ENCODE measurements at places on chromosomes 7 and 10.

- no peak for DNase-seq
These were observed 159.4 kb downstream of the PLPP4 start for GRCh38 chr10:120616311-120616911.

GRCh38 chr7:93036149-93036640, 81.6 kb downstream of the SAMD9 start:
- DNase-seq: no peak

- DNase-seq: no peak
These were observed 146.3 kb upstream of the GPR26 start for GRCh38 chr10:123519861-123520260.

DNA sequence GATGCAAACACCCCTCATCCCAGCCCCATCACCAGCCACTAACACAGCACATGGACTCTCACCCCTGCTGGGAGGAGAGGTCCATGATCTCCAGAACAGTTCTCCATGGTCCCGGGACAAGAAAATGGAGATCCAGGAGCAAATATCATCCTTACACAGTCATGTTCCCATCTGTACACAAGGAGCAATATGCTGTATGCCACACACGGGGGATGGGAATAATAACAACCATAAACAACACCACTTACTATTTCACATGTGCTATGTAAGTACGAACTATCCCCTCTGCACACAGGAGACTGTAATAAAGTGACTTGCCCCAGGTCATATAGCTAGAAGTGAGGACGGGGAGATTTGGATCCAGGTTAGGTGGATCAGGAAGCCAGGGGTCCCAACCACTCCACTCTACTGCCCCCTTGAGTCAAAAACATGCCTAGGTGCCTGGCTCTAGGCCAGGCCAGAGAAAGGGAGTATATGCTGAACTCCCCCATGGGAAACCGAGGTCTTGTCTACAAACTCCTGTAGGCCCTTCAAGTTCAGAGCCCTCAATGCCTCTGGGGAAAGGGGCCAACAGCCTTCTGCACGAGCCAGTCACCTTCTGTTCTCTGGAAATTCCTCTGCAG, 34.1 kb downstream of the LRRC20 start:
- DNase-seq: no peak

DNA sequence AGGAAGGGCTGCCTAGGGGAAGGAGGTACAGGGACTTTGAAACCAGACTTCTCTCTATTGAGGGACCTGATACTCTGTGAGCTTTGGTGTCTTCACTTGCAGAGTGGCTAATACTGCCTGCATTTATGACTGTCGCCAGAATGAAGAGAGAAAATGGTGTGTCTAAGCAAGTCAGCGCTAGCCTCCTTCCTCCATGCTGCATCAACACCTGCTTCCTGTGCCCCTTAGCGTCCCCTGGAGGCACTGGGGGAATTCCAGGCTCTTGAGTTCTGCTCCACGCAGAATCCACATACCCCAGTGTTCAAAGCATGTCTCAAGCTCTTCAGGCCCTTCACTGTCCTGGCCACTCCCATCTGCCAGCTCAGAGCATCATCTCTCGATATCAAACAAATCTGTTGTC, 140.5 kb downstream of the PKD1L1 start:
- no peak for DNase-seq

GRCh38 chr7:105594034-105594433, 12.7 kb upstream of the EFCAB10 start:
- no peak for DNase-seq

DNA sequence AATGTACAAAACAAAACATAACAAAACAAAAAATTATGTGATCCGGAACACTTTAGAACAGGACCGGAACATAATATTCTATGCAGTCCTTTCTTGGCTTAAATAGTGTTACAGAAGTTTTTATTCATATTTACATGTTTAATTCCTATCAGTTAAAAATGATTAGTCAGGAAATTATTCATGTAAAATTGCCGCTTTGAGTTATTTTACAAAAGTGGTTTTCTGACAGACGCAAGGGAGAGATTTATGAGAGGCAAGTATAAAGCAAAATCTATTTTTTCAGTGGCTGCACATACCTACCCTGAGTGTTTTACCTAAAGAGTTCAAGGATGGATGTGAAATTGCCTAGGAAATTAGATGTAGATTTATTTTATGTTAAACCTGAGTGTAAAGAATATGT, 230.7 kb upstream of the DKK1 start:
- DNase-seq: no peak

DNA sequence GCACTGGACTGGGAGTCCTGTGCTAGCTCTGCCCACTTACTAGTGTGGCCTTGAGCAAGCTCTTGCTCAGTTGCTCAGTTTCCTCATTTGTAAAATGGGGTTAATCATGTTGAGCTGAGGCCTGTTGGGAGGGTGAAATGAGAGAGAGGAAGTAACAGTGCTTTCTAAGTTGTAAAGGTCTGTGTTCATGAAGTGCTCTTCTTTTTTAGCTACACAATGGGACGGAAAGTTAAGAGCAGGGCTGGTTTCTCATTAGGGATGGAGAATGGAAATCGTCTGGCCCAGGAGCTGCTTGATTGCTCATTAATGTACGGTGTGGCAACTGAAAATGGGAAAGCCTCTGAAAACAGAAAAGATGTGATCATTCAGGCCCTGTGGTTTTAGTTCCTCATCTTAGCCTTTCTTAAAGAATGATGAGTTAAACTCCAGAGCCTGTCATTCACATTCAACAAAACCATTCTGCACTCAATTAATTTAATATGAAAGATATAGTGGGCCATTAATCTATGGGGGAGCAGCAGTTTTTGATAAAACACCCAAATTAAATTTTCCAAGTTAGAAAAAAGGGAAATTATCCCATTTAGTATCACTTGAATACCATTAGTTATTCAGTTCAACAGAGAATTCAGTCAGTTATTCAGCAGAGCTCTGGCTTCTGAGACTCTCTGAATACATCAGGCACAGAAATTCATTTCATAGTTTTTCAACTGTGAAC, 60.5 kb downstream of the SH2D4B start:
- no peak for DNase-seq

GRCh38 chr10:49300140-49300974, 1.4 kb downstream of the C10orf71 start:
- DNase-seq: no peak

- no peak for DNase-seq
These were observed 6.1 kb upstream of the GUSB start for GRCh38 chr7:65988084-65988483.

GRCh38 chr10:118459642-118460193, 117.6 kb upstream of the FAM204A start:
- DNase-seq: no peak

DNA sequence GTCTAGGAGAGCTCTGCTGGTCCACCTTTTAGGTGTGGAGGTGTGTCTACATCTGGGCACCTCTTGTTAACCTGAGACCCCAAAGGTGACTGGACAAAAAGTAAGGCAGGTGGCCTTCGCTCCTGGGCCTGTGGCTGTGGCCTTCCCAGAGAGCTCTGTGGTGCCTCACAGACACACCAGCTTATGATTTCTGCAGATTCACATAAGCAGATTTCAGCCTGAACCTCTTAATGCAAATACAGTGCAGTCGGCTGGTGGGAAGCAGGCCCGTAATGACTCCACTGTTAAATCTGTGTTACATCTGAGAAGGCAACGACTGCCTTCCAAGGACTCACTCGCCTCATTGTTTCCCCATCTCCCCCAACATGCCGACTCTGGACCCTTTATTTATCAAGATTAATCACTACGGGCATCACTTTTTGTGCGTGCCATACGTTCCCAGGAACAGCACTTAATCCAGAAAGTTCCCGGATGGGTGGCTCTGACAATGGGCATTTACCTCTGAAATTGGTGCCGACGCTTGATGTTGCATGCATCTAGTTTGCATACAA, 119.8 kb downstream of the EBF3 start:
- DNase-seq: no peak

DNA sequence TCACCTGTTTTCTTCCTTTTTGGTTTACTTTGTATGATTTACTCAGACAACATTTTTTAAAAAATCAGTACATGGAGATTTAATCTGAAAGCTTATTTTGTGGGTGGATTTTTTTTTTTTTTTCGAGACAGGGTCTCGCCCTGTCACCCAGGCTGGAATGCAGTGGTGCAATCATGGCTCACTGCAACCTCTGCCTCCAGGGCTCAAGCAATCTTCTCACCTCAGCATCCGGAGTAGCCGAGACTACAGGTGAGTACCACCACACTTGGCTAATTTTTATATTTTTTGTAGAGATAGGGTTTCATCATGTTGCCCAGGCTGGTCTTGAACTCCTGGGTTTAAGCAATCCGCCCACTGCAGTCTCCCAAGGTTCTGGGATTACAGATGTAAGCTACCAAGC, 2.5 kb downstream of the GSTO1 start:
- DNase-seq: no peak

- DNase-seq: no peak
These were observed 208.9 kb downstream of the ARL4A start for GRCh38 chr7:12896316-12896715.

DNA sequence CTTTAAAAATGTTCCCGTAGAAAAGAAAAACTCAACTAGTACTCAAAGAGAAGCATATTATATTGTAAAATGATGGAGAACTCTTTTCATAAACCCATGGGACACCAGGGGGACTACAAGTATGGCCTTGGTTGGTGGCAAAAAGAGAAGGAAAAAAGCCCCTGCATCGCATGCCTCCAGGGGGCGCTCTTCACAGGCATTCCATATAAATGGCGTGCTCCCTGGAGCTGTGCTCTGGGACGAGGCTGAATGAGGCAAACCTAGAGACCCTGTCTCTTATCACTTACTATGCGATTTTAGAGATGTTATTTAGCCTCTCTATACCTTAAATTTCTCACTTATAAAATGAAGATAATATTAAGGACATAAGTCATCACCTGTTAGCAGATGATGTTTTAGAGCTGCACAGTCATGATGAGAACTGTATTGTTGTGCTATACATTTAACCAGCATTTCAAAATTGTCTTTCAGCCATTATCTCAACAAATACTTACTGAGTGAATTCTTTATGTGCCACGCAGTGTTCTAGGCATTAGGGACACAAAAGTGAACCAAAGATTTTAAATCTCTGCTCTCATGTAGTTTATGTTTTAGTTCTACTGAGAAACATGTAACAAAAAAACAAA, 105.8 kb downstream of the ARHGAP21 start:
- DNase-seq: no peak

- DNase-seq: no peak
These were observed 42.3 kb downstream of the IKZF1 start for GRCh38 chr7:50346545-50347497.

DNA sequence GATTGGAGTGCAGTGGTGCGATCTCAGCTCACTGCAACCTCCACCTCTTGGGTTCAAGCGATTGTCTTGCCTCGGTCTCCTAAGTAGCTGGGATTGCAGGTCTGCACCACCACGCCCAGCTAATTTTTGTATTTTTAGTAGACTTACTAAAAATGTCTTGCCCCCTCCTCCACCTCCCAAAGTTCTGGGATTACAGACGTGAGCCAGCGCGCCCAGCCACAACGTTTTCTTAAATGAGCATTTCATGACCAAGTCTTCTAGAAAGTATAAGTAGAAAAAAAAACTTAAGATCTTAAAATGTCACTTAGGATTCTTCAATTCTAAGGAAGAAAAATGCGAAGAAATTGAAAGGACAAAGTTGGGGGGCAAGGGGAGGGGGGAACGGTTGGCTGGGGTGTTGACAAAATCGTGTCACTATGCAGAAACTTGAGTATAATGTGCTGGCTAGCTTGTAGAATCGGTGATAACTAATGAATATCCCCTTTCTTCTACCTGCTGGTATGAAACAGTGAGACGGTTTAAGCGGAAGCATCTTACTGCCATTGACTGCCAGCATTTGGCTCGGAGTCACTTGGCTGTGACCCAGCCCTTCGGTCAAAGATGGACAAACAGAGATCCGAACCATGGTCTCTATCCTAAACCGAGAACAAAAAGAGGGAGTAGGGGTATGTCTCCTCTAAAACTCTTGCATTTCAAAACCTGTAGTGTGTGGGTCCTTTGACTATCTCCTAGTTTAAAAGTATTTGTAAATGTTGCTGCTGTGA, 12.7 kb downstream of the FBH1 start:
- DNase-seq: no peak

- no peak for DNase-seq
These were observed 795.6 kb downstream of the REEP3 start for GRCh38 chr10:64316833-64317232.

DNA sequence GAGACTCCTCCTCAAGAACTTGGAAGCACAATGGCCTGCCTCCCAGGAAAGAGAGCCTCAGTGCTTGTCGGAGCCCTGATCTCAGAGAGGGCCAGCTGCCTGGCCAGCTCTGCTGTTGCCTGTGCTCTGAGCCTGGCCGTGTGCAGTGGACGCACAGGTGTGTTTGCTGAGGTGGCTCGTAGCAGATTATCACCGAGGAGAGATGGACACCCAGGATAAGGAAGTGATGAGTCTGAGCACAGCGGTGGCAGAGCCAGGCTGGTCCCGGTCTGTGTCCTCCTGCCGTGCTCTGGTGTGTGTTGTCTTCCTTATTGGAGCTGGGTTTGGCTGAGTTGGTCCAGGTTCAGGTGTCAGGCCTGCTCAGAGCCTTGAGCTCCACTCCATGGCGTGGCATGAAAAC, 208.5 kb downstream of the EBF3 start:
- no peak for DNase-seq

- no peak for DNase-seq
These were observed 170.8 kb upstream of the CDCA7L start for GRCh38 chr7:22116451-22117030.

DNA sequence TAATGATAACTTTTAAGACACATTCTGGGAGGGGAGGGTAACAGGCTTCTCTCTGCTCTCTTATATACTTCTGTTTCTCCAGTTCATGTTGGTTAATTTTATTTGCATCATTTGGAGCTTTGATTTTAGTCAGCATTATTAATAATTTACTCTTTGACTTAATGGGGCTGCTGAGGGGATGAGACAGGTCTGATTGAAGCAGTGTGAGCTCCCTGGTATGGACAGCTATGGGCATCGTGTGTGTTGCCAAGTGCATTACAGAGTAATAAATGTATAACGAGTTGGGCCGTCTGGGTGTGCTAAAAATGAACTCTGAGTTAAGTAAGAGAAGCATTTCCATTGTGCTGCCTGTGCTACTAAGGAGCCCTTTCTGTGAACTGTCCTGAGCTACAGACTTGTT, 31.7 kb upstream of the IKZF1 start:
- DNase-seq: no peak

DNA sequence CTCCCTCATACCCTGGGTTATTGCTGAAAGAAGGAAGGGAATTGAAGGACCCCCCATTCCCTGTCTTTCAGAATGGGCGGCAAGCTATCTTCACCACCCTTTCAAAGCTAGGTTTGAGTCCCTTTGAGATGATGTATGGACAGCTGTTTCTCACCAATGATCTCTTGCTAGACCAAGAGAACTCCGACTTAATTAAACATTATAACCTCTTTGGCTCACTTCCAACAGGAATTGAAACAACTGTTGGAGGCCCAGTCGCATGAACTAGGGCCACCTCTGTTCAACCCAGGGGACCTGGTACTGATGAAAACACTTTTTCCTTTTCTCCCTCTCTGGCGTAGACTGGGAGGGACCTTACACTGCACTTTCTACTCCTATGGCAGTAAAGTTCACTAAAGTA, 110.6 kb downstream of the ITGB8 start:
- no peak for DNase-seq

GRCh38 chr10:12690525-12691126, 310.9 kb downstream of the CCDC3 start:
- DNase-seq: no peak
